Adrenal gland (tissue), 19 donors: ENCODE measurements at places on chromosomes 11 and 22. TPM values are rescaled to one million over a fixed set of nuclear protein-coding genes. Genes with fewer than 3 reads are reported as not detected.

Gene OR52W1
- not detected for total RNA-seq

Gene AMPD3
- total RNA-seq: 49.3 TPM

Gene ZNRF3
- 24.9 TPM for total RNA-seq

Gene BATF2
- 4.2 TPM for total RNA-seq

Gene EPS8L2
- total RNA-seq: 2.7 TPM

Gene QSER1
- total RNA-seq: 27.2 TPM

DNA sequence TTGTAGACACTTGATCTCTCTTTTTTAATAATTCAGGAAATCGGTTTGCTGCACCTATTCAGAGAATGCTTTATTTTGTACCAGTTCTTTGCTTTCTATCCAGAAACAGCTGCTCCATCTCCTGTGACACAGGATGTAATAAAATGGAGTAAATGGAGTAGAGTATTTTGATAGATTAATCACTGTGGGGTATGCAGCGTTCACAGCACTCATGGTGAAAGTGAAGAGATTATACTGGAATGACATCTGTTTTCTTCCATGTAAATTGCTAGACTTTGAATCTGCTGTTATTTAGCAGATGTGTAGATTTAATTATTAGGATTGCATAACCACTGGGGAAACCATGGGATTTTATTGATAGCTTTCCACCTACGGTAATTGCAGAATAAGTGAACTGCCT, 227.3 kb upstream of the ARHGAP42 start:
- no peak for DNase-seq

- no peak for DNase-seq
Measured at GRCh38 chr11:37929100-37929653, 1331.1 kb upstream of the RAG2 start.

GRCh38 chr22:32583074-32583682, 108.6 kb downstream of the FBXO7 start:
- DNase-seq: no peak

- no peak for DNase-seq
Measured at GRCh38 chr11:61731952-61732675, 20.3 kb upstream of the MYRF start.

DNA sequence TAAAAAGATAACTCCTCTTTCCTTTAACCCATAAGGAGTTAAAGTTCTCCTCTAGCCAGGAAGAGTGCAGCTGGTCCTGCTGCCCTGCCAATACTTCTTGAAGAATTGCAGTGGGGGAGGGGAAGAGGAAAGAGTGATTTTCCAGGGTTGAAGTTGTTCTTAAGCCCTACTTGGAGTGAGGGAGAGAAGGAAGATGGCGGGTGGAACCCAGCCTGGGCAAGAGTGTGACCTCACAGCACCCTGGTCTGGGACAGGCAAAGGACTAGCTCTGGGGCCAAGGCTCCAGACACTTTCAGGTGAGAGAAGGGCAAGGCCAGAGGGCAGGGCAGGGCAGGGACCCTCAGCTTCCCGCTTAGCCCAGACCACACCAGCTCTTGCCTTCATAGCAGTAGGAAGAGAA, 6.6 kb downstream of the TNKS1BP1 start:
- no peak for DNase-seq

- no peak for DNase-seq
Measured at GRCh38 chr22:18067121-18067520, 10.7 kb upstream of the PEX26 start.

- no peak for DNase-seq
Measured at GRCh38 chr11:28448186-28448585, 340.0 kb downstream of the METTL15 start.

GRCh38 chr22:44522526-44523170, 24.6 kb upstream of the RTL6 start:
- no peak for DNase-seq

DNA sequence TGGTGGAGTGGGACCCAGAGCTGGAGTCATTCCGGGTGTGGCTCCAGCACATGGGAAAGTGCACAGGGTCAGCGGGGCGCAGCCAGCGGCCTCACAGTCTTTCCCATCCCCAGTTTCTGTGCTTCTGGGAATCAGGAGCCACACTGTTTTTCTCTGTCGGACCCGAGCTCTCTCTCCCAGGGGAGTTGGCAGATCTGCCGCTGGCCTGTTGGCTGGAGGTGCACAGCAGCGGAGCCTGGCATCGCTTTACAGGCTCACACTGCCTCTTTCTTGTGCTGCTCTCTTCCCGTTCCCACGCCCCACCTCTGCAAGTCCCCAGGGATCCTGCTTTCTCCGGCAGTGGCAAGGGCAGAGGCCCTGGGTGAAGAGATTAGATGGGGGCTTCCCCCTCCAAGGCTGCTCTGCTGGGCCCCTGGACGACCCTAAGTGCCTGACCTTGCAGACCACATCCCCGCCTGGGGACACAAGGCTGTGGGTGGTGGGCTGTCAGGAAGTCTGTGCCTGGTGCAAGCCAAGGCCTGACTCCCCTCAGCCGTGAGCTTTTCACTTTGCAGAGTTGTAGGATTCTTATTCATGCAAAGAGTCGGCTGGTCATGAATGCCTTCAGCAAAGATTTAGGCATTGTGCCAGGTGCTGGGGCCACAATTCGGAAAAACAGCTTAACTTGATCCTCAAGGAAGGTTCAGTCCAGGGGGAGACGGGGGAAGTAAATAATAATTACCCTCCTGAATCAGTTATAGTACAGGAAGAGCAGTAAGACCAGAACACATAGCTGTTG, 116.3 kb downstream of the TIMP3 start:
- no peak for DNase-seq

DNA sequence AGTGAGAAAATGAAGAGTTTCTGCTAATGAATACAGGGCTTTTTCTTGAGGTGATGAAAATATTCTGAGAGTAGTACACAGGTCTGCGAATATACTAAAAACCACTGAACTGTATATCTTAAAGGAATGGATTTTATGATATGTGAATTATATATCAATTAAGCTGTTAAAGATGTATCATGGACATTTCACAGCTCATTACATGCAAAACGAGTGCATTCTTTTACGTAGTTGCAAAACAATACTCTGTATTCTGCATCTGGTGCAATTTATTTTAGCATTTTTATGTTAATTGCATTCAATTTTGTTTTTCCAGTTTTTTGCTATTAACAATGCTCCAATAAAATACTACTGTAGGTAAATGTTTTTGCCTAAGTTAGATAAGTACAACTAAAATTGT, 411.6 kb downstream of the DYNC2H1 start:
- no peak for DNase-seq

- no peak for DNase-seq
Measured at GRCh38 chr22:38305471-38306448, 11.5 kb downstream of the CSNK1E start.

DNA sequence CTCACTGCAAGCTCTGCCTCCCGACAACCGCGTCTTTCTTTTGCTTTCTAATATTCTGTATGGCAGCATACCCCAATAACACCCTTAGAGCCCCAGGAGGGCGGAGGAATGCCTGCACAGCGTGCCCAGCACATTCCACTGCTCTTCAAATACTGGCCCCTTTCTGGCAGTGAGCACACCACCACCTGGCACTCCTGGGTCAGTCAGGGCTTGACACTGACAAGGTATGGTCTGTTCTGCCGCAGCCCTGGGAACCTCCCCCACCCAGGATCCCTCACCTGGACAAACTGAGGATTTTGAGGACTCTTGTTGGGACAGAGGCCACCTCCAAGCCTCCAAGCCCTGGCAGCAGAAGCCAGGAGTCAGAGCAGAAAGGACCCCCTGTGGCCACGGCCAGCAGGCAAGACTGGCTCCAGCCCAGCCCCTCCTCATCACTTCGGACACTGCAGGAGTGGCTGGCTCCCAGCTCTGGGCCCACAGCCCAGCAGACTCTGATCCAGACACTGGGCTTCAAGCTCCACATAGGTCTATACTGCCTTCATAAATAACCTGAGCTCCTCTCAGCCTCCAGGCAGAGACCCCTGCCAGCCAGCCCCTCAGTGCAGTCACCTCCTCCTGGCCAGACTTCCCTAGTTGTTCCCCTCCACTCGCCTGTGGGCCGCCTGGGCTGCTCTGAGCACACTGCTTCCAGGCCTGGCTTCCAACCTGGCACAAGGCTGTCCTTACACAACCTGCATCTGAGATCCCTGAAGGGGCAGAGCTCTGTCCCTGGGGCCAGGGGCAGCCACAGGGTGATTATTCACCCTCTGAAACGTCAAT, 14.5 kb downstream of the CARS1 start:
- no peak for DNase-seq
